ENCODE measurements at places on chromosomes 5 and 9. TPM values are rescaled to one million over a fixed set of nuclear protein-coding genes. Genes with fewer than 3 reads are reported as not detected.

PHYHD1 gene
- total RNA-seq = 22.2 TPM

POLR3G gene
- 1.7 TPM for total RNA-seq

ORM1 gene
- total RNA-seq = not detected

ANKRD34B gene
- not detected for total RNA-seq

SLC27A6 gene
- total RNA-seq = 28.4 TPM

SLC45A2 gene
- 0.45 TPM for total RNA-seq

TMEM171 gene
- not detected for total RNA-seq

GABRA1 gene
- total RNA-seq = not detected

PRDM9 gene
- total RNA-seq = not detected

SPINK13 gene
- total RNA-seq = not detected

HEXB gene
- 62.5 TPM for total RNA-seq

AKNA gene
- total RNA-seq = 19.6 TPM

FLT4 gene
- 1.8 TPM for total RNA-seq

PCDHA9 gene
- 4.0 TPM for total RNA-seq

S1PR3 gene
- total RNA-seq = 38.3 TPM

PCDHA8 gene
- 4.7 TPM for total RNA-seq

RABEPK gene
- 21.0 TPM for total RNA-seq

PPP3R2 gene
- total RNA-seq = 0.34 TPM

IFNK gene
- not detected for total RNA-seq

CBY3 gene
- not detected for total RNA-seq

GABRA6 gene
- not detected for total RNA-seq

GDNF gene
- 0.86 TPM for total RNA-seq

PIP5KL1 gene
- 9.0 TPM for total RNA-seq

PTGER4 gene
- 40.0 TPM for total RNA-seq

CORO2A gene
- 5.9 TPM for total RNA-seq

COL23A1 gene
- 13.6 TPM for total RNA-seq

CDX1 gene
- total RNA-seq = 0.68 TPM

SLC34A3 gene
- total RNA-seq = 0.27 TPM

SLC46A2 gene
- total RNA-seq = not detected

TAF11L5 gene
- total RNA-seq = not detected

LCN2 gene
- total RNA-seq = not detected

LCN10 gene
- total RNA-seq = 0.20 TPM

CD14 gene
- total RNA-seq = 0.35 TPM

LIX1 gene
- total RNA-seq = 12.0 TPM

IFNA2 gene
- total RNA-seq = 0.34 TPM

DOK3 gene
- total RNA-seq = 5.8 TPM

TNFAIP8 gene
- total RNA-seq = 26.5 TPM

FBP1 gene
- 5.9 TPM for total RNA-seq

NUTM2F gene
- total RNA-seq = 0.31 TPM

IFNA16 gene
- total RNA-seq = not detected

SPOCK1 gene
- 6.4 TPM for total RNA-seq

FOXI1 gene
- total RNA-seq = not detected

SAXO1 gene
- 0.43 TPM for total RNA-seq

CTXN3 gene
- total RNA-seq = not detected

PTPA gene
- 160 TPM for total RNA-seq

RUFY1 gene
- total RNA-seq = 51.5 TPM

C5orf58 gene
- not detected for total RNA-seq

ZNF366 gene
- total RNA-seq = not detected

SV2C gene
- 0.18 TPM for total RNA-seq

CDH6 gene
- total RNA-seq = 0.47 TPM

Data from mesothelial cell of epicardium (in vitro differentiated cells).